ENCODE measurements at places on chromosomes 1 and 21.

- no peak for DNase-seq
Observed at GRCh38 chr1:225471109-225471452, 43.2 kb upstream of the LBR start.

GRCh38 chr1:42732126-42732680 lies 7.8 kb downstream of the CLDN19 start:
- DNase-seq = no peak

- no peak for DNase-seq
Observed at GRCh38 chr1:229119876-229120275, 151.0 kb upstream of the RAB4A start.

- no peak for DNase-seq
Observed at GRCh38 chr1:108861566-108861965, 4.7 kb upstream of the AKNAD1 start.

- no peak for DNase-seq
Observed at GRCh38 chr21:16640297-16641027, 872.4 kb upstream of the CXADR start.
